ENCODE measurements at places on chromosomes 6 and 20.
A peak's percentile ranks its signal among the peaks of the same experiment; 100 is the strongest.

DNA sequence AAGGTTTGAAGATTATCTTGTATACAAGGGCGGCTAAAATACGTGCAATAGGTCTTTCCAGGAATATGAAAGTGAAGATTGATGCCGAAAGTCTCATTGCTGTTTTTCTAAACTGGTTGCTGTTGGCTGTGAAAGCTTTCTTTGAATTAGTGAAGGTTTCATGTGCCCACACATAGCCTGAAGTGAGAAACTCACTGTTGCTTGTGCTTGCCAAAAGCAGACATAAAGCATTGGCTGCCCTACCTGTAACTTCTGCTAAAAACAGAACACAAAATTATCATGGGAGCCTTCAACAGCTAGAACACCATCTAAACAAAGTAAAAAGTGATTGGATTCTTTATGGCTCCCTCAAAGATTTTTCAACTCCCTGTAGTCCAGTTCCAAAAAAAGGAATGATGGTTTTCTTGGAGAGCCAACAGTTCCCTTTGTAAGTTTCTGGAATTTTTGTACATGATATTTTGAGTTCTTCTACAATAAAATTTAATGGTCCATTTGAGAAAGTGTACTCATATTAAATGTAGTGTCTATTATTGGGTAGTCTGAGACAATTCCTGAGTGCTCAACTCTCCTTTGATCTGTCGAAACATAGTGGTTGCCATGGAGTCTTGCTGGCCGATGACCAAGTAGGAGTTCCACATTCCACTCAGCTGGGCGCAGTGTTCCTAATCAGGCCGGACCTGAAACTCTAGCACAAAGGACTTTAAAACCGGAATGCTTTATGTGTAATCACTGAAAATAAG, 68.5 kb downstream of the PLEKHG1 start:
- DNase-seq = no peak

GRCh38 chr6:49401063-49401462, 62.0 kb downstream of the MMUT start:
- no peak for DNase-seq

GRCh38 chr20:61429458-61430227, 177.6 kb downstream of the CDH4 start:
- DNase-seq = no peak

DNA sequence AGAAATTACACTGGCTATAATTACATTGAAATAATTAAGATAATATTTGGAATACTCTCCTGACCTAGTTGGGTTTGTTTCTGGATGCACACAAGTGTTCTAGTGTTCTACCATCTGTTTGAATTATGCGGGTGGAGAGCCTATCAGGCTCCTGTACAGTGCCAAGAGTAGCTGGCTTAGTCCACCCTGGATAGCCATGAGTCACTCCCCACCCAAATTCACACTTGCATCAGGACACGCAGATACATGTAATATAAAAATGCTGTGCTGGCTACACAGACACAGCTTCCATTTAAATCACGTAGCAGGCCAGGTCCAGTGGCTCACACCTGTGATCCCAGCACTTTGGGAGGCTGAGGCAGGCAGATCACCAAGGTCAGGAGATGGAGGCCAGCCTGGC, 686.2 kb upstream of the SLC35B3 start:
- DNase-seq = no peak

DNA sequence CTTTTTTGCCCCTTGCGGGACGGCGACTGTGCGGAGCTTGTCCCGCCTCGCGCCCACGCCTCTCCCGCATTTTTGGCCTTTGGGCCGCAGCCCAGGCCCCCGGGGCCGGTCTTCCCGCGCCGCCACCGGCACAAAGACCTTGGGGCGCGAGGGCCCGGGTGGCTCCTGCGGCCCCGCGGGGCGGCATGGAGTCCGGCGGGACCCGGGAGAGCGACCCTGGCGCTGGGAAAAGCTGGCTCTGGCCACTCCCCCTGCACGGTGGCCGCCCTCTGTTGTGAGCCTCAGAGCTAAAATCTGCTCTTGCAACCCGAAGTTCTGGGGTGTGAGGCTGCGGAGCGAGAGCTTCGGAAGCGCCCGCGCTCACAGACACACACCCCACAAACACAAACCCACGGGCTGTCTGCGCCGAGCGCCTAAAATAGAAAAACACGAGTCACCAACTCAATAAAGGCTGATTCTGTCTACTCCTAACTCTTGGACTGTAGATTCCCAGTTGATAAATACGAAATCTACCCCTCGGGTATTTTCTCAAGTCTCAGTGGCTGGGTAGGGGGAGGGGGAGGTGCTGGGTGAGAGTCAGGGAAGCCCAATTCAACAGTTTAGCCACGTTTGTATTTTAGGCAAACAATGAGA, 496 bp upstream of the BEND3 start:
- DNase-seq = peak; percentile 83

DNA sequence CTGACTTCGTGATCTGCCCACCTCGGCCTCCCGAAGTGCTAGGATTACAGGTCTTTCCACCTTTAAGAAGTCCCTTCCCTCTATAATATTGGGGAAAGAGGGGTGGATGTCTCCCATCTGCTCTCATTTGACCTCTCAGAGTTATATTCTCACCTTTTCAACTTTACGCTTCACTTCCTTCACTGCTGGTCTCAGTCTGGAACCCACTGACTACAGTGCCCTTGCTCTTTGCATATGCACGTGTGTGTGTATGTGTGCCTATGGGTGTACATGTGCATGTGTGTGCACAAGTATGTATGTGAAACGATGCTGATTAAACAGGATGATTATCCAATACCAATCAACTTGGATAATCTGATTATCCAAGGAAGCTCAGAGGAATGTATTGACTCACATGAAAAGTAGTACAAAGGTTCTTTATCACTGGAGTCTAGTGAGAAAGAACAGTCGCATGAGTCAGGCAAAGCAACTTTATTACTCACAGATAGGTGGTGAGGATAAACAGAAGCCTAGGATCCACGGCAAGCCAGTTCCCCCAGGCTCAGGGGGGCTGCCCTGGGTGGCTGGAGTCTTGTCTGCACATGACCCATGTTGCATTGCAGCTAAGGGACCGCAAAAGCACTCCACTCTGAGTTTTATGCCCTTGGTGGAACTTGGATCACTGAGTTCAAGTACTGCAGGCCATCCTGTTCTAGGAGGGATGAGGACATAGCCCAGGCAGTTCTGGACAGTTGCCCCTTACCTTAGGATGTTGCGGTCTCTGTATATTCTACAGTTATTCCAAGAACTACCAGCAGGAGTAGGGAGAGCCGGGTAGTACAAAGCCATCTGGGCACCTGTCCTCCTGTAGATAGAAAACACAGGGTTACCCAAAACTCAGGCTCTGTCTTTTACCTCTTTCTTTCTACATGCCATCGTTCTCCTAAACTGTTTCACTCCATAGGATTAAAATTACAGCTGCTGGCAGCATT, 50.9 kb downstream of the SNRNP48 start:
- DNase-seq = no peak

DNA sequence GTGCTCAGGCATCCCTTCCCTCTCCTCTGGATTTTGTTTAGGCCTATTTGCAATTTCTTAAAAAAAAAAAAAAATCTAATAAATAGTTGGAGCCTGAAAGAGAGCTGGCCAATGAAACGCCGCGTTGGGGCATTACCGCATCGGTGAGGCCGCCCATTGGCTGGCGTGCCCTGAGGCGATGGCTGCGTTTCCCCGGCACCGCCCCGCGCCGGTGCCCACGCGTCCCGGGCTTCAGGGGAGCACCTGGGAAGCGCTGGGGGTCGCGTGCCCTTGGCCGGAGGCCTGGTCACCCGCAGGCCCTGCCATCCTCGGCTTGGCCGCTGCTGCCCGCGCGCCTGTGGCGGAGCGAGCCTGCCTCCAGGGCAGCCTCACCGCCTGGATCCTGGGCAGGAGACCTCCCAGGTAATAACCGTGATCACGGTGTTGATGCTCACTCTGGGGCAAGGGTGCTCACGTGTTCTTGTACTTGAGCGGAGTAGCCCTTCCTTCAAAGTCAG, 155.4 kb downstream of the NRN1 start:
- no peak for DNase-seq

DNA sequence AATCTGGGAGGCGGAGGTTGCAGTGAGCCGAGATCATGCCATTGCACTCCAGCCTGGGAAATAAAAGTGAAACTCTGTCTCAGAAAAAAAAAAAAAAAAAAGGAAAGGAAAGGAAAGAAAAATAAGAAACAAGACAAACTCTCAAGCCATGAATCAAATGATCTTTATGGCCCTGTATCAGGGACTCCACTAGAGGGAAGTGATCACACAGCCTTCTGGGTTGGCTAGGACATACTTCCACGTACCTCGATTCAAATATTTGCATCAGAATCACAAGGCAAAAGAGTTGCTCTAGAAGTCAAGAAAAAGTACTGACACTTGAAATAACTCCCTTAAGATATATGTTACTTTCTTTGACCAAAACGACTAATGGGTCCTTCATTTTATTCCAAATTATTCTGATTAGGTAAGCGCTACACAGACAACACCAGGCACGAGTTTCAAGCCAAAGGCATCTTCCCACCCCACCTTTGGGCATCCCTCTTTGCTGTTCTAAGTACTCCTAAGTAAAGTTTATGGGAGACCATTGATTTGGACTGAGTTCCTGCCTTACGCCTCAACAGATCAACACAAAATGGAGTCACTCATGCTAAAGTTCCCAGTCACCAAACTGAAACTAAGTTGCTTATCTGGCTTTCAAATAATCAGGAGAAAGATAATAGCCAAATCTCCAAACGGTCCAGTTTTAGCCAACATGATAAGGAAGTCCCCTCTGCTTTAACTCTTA, 77.5 kb upstream of the NT5E start:
- DNase-seq = no peak

DNA sequence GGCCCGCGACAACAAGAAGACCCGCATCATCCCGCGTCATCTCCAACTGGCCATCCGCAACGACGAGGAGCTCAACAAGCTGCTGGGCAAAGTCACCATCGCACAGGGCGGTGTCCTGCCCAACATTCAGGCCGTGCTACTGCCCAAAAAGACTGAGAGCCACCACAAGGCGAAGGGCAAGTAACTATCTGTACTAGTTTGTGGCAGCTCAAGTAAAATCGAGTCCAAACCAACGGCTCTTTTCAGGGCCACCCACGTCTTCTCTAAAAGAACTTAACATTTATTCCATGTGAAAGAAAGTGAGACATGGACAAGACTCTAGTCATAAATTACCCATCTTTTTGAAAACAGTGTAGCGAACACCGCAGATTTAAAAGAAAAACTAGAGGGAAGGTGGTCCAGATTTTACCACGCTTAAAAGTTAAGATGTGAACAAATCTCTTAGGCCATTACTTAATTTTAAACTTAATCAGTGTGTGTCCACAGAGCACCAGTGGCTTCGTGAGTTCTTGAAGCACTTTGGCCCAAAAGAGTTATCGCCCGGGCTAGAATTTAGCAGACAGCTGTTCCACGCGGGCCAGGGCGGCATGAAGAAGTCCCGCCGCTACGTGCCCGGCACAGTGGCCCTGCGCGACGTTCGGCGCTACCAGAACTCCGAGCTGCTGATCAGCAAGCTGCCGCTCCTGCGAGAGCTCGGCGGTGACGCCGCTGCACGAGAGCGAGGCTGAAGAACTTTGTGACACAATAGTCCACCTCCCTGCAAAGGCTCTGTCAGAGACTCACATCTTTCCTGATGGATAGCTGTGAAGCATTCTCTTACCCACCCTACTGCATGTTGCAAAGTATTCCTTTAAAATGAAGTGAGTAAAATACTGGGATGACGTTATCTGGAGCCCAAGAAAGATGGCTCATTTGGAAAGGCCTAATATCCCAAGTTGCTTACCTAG, 113.9 kb upstream of the PRSS16 start:
- DNase-seq = peak; percentile 64

DNA sequence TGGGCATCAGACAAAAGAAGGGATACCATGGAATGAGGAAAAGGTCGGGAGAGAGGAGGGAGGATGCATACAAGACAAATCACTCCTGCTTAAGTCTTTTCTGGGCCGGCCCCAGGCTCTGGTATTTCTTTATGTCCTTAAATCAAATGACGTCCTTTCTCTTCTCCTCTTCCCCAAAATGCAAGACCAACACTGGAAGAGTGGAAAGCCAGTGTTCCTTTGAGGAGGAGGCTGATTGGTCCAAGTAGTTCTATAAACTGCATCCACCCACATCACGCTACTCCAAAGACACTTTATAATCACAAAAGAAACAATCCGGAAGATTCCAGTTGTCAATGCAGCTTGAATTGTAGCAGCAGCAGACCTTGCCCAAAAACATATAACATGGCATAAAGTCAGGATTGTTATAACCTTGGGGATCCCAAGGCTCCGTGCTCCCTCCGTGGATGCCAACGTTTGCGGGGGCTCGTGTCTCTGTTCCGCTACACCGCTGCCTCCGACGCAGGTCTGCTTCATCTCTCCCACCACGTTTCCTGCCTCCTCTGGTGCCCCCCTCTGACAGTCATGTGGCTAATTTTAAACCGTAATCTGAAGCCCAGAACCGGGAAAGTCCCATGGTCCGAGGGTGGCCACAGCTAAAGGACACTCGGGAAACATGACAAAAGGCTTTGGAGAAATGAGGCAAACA, 47.1 kb downstream of the MCUR1 start:
- no peak for DNase-seq

DNA sequence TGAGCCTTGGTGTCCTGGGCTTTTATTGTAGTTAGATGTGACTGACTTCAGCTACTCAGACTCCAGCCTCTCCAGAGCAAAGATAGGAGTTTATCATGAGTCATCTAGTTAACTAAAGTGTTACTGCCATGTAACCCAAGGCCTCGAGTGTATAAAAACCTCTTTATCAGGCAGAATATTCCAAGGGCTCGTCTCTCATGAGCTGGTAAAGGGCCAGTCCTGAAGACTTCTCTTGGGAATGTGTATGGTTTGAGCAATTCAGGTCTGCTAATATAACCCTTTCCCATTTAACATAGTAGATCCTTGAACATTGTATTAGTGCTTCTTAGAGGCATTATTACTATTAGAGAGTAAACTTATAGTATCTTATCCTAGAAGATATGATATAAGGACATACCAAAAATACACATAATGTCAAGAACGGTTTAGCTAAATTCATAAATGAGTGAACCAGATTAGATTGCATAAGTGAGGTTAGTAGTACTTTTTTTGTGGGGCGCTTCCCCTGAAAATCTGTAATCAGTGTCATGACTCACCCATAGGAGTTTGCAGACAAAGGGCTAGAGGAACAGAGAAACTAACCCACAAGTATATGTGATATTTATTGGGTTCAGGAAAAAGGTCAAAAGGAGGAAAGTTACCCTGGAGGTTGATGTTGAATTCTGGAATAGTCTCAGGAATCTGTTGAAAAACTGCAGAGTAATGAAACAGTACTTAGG, 16.0 kb downstream of the DSE start:
- no peak for DNase-seq

GRCh38 chr6:154907291-154907690, 87.8 kb upstream of the TIAM2 start:
- no peak for DNase-seq
